AG09309 (cell line): ENCODE measurements at places on chromosomes 4 and X.

- DNase-seq = no peak
Observed at GRCh38 chrX:52852110-52852860, 15.6 kb downstream of the XAGE3 start.

- DNase-seq = no peak
Observed at GRCh38 chrX:85012098-85012497, 8.4 kb downstream of the APOOL start.

DNA sequence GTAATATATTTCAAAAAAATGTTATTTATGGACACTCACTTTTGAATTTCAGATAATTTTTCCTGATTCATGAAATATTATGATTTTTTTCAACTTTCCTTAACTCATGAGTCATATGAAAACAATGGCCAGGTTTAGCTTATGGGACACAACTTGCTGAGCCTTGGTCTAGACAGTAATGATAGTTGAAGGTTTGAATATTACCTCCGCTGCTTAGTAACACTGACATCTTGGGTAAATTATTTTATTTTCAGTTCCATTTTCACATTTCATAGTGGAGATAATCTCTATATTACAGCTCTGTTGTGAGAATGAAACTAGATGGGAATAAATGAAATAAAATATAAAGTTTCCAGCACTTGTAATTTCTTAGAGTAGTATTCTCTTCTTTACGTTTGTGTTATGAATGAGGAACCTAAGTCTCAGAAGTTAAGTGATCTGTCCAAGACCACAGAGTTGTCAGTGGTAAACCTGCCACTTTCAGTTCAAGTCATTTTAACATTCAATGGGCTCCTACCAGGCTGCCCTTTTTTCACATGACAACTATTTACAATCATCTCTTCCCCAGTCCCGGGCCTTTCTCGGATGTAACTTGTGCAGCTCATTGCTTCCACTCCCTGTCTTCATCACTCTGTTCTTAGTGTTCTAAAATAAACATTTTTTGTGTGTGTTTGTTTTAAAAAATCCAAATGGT lies 46.8 kb upstream of the GC start:
- DNase-seq = no peak

GRCh38 chrX:121655276-121655675 lies 607.9 kb downstream of the GLUD2 start:
- no peak for DNase-seq

DNA sequence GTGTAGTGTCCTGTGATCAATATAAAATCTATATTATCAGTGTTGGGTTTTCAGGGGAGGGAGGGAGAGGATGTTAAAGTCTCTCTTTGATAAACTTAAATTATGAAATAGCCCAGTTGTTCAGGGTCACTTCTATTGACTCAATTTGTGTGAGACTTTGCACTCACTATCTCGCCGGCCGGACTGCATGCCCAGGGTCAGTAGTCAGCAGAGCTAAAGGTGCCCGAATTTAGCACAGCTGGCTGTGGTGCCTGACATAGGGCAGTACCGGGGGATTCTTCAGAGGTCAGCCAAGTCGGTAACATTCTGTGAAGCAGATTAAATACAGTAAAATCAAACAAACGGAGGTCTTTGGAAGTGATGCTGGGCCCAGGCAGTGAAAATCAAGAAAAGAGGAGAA lies 19.2 kb downstream of the GABRQ start:
- no peak for DNase-seq

DNA sequence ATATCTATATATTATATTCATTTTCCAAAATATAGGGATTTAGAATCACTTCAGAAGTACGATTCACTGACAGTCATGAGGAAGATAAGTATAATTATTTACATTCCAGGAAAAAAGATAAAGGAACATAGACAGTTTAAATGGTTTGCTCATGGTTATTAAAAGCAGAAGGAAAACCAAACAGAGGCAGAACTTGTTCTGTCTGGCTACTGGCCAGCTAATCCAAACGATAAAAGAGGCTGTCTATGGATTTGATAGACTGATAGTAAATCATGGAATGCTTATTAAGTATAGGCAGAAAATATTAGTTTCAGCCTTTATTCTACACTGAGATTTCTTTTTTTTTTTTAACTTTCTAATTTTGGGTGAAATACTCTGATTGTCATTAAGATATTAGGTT lies 50.2 kb downstream of the RPGR start:
- no peak for DNase-seq

DNA sequence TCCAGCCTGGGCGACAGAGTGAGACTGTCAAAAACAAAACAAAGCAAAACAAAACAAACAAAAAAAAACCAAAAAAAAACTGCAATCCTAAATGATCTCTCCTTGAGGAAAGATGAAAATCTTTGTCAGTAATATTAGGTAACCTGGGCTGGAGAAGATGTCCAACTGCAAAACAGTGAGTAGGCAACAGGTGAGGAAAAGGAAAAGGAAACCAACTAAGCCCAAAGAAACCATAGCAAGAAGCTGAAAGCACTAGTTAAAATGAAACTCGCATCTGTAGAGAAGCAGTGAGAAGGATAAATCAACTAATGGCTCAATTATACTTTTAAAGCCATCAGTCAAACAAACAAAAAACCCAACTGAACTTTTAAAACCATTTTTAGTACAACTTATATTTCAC lies 54.2 kb downstream of the ENOX2 start:
- no peak for DNase-seq

- no peak for DNase-seq
Observed at GRCh38 chr4:166972071-166972470, 262.2 kb downstream of the SPOCK3 start.

DNA sequence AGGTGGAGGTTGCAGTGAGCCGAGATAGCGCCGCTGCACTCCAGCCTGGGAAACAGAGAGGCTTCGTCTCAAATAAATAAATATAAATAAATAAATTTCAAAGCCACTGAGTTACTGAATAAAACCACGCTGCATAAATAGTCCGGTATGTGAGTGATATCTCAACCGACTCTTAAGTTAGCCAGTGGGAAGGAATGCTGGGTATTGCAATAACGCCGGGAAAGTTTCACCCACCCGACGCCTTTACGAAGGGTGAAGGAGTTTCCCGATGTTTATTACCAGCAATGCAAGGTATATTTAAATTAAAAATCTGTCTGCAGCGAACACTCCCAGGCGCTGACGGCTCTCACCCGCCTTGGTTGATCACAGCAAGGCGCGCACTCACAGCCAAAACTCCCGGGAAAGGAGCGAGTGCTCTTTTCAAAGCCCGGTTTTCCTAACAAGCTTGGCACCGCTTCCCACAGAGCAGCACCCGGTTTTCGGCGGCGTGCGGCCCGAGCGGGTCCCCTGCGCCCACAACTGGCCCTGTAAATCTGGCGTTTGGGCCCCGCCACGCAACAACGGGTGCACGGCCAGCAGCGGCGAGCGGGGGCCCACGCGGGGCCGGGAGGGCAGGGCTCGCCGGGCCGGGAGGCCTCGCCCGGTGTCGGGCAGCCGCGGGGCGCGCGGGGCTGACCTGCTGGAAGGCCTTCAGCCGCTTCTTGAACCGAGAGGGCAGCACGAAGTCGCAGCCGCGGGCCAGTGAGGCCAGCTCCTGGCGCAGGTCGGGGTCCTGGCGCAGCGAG lies 13.7 kb downstream of the PPP2R3B start:
- DNase-seq = no peak

DNA sequence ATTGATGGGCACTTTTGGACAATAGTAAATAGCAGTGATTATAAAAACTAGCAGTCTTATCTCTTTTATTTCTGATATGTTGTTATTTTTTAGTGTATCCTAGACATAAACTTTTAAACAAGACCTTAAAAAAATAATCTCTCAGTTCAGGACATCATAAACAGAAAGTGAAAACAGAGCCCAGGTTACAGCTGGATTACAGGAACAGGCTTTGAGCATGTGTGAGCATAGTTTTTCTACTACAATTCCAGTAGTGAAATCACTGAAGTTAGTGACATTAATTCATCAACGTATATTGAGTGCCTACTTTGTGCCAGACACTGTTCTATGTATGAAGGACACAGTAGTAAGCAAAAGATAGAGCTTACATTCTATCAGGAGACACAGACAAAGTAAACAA lies 16.9 kb downstream of the TRIM75 start:
- no peak for DNase-seq
